GM12891 (cell line): ENCODE measurements at places on chromosomes 4 and X.

DNA sequence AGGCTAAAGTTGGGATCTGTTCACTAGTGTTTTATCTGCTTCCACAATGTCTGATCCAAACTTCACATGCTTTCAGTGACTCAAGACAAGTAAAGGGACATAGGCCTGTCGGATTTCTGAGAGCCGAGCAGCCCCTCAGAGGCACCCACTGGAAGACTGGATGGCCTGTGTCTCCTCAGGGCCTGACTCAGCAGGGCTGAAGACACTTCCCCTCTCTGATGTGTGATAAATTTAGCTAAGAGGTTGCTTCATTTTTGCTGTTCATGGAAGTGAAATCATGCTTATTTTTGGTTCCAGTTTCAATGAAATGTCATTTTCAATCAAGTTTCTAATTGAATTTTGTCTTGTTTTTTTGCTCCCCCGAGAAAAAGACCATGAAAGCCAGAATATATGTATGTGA, 93.7 kb downstream of the MXRA5 start:
- DNase-seq: no peak

- DNase-seq: no peak
Measured at GRCh38 chr4:127832585-127832984, 48.1 kb upstream of the PLK4 start.

- no peak for DNase-seq
Measured at GRCh38 chr4:178553201-178553600, 1111.0 kb upstream of the AGA start.

DNA sequence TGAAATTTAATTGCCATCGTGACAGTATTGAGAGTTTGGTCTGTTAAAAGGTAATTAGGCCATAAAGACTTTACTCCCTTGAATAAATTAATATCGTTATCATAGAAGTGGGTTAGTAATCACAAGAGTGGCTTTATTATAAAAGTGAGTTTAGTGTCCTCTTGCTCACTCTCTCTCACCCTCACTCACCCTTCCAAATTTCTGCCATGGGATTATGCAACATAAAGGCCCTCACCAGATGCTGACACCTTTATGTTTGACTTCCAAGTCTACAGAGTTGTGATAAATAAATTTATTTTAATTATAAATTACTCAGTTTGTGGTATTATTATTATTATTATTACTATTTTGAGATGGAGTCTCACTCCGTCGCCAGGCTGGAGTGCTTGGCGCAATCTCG, 1070.8 kb downstream of the PCDH18 start:
- no peak for DNase-seq

DNA sequence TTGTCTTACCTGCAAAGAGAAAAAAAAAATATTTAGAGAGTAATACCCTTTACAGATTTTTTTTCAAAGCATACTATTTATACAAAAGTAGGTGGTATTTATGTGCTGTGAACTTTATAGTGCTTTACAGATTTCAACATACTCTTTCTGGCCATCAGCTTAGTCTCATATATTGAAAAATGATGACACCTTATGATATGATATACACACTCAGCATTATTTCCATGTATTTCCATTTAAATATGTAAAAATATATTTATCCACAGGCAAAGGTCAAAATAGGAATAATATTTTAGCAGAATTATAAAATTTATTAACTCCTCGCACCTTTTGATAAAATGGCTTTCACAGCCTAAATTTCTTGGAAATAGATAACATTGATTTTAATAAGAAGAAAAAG, 815.8 kb upstream of the EPHA5 start:
- DNase-seq: no peak

GRCh38 chr4:119523399-119523798, 105.2 kb downstream of the PDE5A start:
- no peak for DNase-seq

GRCh38 chrX:124863303-124863702, 456.4 kb upstream of the TEX13C start:
- DNase-seq: no peak

DNA sequence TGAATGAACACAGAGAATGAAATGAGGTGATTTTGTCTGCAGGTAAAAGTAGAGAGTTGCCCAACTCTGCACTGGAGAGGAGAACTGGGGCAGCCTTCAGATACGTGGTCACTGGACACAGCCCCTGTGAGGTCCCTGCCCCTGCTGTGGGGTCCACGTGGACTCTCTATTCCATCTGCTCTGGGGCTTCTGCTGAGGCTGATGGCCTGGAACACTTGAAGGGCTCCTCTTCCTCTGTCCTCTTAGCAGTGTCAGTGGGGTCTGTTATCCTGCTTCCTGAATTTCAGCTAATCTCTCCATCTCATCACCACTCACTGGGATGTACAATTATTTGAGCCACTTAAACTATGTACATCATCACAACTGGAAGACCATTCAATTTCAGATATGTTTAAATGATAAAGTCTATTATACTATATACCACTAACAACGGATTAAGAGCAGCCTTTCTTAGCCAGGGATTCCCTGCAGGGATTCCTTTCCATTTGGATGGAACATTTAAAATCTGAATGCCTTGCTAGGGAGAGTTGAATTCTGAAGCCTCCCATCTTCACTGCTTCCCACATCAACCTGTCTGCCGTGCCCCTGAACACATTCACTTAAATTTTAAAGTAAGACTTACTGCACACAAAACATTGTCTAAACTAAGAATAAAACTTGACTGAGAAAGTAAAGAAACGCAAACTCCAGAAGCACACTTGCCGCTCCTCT, 74.0 kb downstream of the CC2D2A start:
- no peak for DNase-seq

- no peak for DNase-seq
Measured at GRCh38 chr4:138595171-138595570, 353.0 kb upstream of the SLC7A11 start.

GRCh38 chrX:106023947-106024346, 14.6 kb downstream of the SERPINA7 start:
- no peak for DNase-seq

DNA sequence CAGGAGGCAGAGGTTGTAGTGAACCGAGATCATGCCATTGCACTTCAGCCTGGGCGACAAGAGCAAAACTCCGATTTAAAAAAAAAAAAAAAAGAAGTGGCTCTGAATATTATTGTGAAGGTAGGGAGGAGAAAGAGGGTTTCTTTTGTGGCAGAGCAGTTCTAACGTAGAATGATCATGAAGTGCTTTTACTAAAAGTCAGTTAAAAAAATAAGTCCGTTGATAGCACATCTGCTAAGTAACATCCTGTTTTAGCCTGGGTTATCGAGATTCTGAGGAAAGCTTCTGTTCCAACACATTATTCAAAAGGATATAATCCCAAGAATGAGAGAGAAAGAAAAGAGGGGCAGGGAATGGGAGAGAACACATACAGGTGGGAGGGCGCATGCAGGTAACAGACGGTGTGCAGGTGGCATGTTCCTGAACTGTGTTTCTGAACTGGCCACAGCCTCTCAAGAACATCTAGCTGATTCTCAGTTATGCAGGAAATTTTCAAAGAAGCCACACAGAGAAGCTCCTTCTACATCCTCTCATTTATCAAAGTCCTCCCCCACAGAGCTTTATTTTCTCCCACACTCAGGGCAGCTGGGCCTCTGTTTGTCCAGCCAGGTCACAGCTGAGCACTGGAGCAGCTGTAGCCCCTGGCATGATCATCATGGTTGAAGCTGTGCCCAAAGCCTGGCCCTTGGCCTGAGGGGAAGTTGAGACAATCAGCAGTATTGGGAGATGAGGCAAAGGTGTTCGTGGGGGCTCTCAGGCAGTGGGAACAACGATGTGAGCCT, 342.3 kb downstream of the ZNF674 start:
- DNase-seq: no peak

- DNase-seq: no peak
Measured at GRCh38 chr4:150141756-150142155, 63.5 kb downstream of the DCLK2 start.

DNA sequence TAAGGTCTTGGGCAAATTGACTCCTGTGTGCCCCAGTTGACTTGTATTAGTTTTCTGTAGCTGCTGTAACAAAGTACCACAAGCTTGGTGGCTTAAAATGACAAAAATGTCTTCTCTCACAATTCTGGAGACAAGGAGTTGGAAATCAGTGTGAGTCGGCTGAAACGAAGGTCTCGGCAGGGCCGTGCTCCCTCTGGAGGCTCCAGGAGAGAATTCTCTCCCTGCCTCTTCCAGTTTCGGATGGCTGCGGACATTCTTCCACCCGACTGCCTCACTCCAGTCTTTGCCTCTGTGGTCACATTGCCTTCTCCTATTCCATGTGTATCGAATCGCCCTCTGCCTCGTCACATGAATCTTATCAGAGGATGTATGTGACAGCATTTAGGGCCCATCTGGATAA, 66.0 kb upstream of the PHOX2B start:
- no peak for DNase-seq

- no peak for DNase-seq
Measured at GRCh38 chr4:82508011-82508410, 53.8 kb downstream of the TMEM150C start.

GRCh38 chrX:148363471-148364235, 136.8 kb upstream of the AFF2 start:
- no peak for DNase-seq

DNA sequence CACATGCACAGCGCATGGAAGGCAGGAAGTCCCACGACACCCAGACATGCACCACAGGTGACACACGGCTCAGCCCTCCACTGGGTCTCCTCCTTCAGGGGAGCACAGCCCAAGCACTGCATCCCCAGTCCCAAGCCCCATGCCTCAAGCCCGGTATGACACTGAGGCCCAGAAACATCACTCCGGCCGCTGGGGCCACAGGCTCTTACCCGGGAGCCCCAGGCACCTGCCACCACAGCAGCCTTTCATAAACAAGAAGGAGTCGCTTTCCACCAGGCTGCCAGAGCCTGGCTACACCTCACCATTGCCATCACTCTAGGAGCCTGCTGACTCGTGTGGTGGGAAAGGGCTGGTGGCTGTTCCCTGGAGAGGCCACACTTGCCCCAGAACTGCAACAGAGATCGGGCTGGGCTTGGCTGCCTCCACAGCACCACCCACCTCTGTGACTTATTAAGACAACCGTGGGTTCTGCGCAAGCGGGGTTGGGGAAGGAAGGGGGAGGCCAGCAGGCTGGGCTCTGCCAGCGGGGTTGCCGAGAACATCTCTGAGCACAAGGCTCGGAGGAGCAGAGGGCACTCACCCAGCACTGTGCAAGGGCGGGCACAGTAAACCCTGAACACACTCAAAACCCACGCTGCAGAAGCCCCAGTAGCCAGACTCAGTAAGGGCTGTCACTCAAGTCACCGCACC, 4.5 kb downstream of the HAUS7 start:
- no peak for DNase-seq

- no peak for DNase-seq
Measured at GRCh38 chr4:87073199-87074120, 138.6 kb downstream of the AFF1 start.

- no peak for DNase-seq
Measured at GRCh38 chrX:20522420-20522819, 255.7 kb upstream of the RPS6KA3 start.

GRCh38 chr4:184328022-184328736, 110.5 kb upstream of the ENPP6 start:
- no peak for DNase-seq

- no peak for DNase-seq
Measured at GRCh38 chrX:15973299-15973698, 118.7 kb upstream of the AP1S2 start.

- no peak for DNase-seq
Measured at GRCh38 chr4:8761824-8762205, 109.8 kb downstream of the HMX1 start.

DNA sequence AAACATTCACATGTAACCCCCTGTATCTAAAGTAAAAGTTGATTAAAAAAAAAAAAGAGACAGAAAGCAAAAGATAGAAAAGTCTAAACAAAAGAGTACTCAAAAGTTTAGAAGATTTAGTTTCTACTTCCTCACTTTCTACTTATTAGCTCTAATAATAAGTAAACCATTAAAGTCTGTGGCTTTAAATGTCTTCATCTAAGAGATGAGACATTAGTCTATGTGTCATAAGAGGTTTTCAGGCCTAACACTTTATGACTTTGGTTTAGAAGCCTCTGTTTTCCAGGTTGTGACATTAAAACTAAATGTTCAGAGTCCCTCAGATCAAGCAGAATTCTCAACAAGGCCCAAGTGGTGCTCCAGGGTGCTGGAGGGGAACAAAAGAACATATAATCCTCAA, 42.2 kb upstream of the GUCY1A1 start:
- no peak for DNase-seq

GRCh38 chr4:98284640-98285046, 23.5 kb downstream of the RAP1GDS1 start:
- no peak for DNase-seq

GRCh38 chr4:42327323-42327722, 70.0 kb upstream of the SHISA3 start:
- DNase-seq: no peak

- DNase-seq: no peak
Measured at GRCh38 chrX:9995855-9996339, 28.7 kb downstream of the CLDN34 start.

- DNase-seq: no peak
Measured at GRCh38 chrX:28016823-28017222, 35.6 kb upstream of the DCAF8L1 start.
